ENCODE measurements at places on chromosomes 1 and 21.

- no peak overlapping the region for H3K27ac ChIP-seq
- no peaks in the 10 kb centered on the region for H3K36me3 ChIP-seq
- DNase-seq, result no peak
- H3K4me3 ChIP-seq, result no peak overlapping the region
These were observed 21.3 kb upstream of the PRDM15 start for GRCh38 chr21:41900401-41900800.

- no peak overlapping the region for H3K27ac ChIP-seq
- no peaks in the 10 kb centered on the region for H3K4me1 ChIP-seq
- no peak for DNase-seq
- no peaks in the 10 kb centered on the region for H3K27me3 ChIP-seq
- H3K4me3 ChIP-seq, result no peak overlapping the region
These were observed 105.1 kb downstream of the COLGALT2 start for GRCh38 chr1:183932412-183932811.

- H3K4me3 ChIP-seq, result no peak overlapping the region
- H3K27me3 ChIP-seq, result no peaks in the 10 kb centered on the region
- H3K4me1 ChIP-seq, result peaks cover 3% of the 10 kb centered on the region
- DNase-seq, result no peak
- H3K27ac ChIP-seq, result no peak overlapping the region
These were observed 41.7 kb downstream of the CASZ1 start for GRCh38 chr1:10754568-10755329.

GRCh38 chr1:23561076-23561812 is 1.9 kb upstream of the ID3 start:
- no peaks in the 10 kb centered on the region for H3K27me3 ChIP-seq
- H3K36me3 ChIP-seq, result peaks cover 6% of the 10 kb centered on the region
- peak overlapping the region; percentile 88 for H3K27ac ChIP-seq
- no peak for DNase-seq

DNA sequence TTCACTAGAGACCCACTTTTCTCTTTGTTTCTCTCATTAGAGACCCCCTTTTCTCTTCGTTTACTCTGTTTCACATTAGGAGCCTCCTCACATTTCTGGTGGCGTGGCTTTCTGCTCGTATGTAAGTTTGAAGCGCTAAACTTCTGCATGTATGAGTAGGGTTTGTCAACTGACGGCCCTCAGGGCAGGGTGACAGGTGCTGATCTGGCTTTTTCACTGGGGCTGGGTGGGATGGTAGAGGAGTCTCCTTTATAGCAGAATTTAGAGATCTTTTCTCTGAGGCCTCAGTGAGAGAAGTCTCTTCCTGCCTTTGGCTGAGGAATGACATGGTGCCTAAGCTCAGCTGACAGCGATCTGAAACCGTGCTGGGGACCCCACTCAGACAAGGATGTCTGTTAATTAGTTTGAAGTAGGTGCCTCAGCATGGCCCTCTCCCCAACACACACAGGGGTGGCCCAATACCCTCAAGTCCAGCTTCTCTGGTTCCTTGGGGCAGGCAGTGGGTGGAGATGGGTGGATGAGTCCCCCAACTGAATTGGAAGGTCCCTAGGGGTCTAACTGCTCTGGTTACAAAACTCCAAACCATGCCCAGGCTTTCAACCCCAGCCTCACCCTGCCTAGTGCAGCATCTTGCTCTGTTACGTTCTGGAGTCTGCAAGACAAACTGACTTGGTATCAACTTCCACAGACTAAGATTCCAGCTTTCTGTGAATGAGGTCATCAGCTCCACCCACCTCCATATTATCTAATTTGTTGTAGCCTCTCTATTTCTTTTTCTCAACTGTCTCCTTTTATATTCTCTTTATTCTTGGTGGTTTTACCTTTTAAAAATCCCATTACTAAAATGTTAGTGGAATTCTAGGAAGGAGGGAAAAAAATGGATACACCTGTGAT is 3.2 kb downstream of the SLC1A7 start:
- peaks cover 11% of the 10 kb centered on the region for H3K4me1 ChIP-seq
- no peak overlapping the region for H3K4me3 ChIP-seq
- H3K27ac ChIP-seq, result no peak overlapping the region
- H3K27me3 ChIP-seq, result no peaks in the 10 kb centered on the region
- no peaks in the 10 kb centered on the region for H3K36me3 ChIP-seq
- no peak for DNase-seq

GRCh38 chr1:87588495-87588894 is 259.8 kb downstream of the LMO4 start:
- no peak overlapping the region for H3K27ac ChIP-seq
- no peak for DNase-seq
- no peaks in the 10 kb centered on the region for H3K27me3 ChIP-seq

- DNase-seq, result no peak
- peak overlapping the region; percentile 59 for H3K4me3 ChIP-seq
These were observed 1.2 kb downstream of the AK5 start for GRCh38 chr1:77282866-77283539.

DNA sequence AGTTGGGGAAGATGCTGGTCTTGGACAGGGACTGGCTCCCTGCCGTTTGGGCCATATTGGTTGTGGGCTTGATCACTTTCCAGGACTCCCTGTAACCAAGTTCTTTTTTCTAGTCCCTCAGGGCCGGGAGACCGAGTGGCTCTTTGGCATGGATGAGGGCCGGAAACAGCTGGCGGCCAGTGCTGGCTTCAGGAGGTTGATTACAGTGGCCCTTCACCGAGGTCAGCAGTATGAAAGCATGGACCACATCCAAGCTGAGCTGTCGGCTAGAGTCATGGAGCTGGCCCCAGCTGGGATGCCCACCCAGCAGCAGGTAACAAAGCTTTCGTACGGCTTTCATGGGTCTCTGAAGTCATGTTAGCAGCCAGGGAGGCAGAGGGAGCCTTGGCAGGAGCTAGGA is 4.3 kb downstream of the METTL13 start:
- no peak for DNase-seq
- no peak overlapping the region for H3K27ac ChIP-seq
- no peak overlapping the region for H3K4me3 ChIP-seq
- H3K36me3 ChIP-seq, result peaks cover 24% of the 10 kb centered on the region
- no peaks in the 10 kb centered on the region for H3K27me3 ChIP-seq

DNA sequence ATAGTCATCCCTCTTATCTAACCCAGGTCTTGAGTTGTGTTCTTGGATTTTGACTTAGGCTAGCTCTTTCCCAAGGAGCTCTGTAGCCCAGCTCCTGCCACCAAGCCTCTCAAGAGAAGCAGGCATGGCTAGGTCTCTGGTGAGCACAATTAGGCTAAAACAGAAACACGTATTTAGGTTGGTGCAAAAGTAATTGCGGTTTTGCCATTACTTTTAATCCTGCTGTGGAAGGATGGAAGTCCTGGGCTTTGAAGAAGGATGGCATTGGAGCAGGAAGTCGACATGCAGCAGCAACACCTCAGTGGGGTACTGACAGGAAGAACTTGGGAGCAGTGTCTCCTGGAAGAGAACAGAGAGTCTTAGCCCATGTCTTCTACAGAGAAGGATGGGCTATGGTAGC is 80.0 kb upstream of the CCDC190 start:
- no peak overlapping the region for H3K4me3 ChIP-seq
- no peaks in the 10 kb centered on the region for H3K4me1 ChIP-seq
- no peaks in the 10 kb centered on the region for H3K36me3 ChIP-seq
- H3K27me3 ChIP-seq, result peaks cover 2% of the 10 kb centered on the region

- no peaks in the 10 kb centered on the region for H3K27me3 ChIP-seq
- H3K36me3 ChIP-seq, result no peaks in the 10 kb centered on the region
- peak overlapping the region; percentile 87 for H3K4me3 ChIP-seq
- H3K27ac ChIP-seq, result no peak overlapping the region
- DNase-seq, result no peak
- peaks cover 20% of the 10 kb centered on the region for H3K4me1 ChIP-seq
These were observed 918 bp downstream of the MIB2 start for GRCh38 chr1:1616045-1616790.

DNA sequence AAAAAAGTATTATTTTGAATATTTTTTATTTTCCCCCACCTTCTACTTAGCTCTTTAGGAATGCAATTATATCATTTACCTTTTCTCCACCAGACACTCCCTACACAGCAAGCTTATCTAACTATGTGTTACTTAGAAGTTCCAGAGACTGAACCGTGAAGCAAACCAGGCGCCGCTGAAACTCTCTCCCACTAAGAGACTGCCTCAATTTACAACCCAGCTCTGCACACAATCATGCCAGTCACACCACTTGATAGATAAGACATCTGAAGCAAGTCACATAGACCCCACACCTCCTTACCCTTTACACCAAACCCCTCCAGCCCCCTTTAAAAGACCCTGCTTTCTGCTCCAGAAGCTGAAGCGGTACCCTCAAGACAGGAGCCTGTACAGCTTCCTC is 245.5 kb downstream of the S1PR1 start:
- H3K27me3 ChIP-seq, result no peaks in the 10 kb centered on the region
- DNase-seq, result no peak
- H3K4me1 ChIP-seq, result no peaks in the 10 kb centered on the region
- no peaks in the 10 kb centered on the region for H3K36me3 ChIP-seq

DNA sequence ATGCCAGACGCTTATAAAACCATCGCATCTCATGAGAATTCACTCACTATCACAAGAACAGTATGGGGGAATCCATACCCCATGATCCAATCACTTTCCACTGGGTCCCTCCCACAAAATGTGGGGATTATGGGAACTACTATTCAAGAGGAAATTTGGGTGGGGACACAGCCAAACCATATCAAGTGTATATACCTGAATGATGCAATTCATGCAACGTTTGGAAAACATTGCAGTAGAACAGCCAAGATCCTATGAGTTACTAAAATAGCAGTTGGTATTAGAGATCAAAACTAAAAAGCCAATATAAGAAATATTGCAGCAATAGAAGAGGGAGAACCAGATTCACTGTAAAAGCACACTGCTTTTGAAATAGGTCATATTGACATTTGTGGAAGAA is 1543.9 kb upstream of the B3GALT2 start:
- H3K4me1 ChIP-seq, result no peaks in the 10 kb centered on the region
- H3K36me3 ChIP-seq, result no peaks in the 10 kb centered on the region
- no peak overlapping the region for H3K4me3 ChIP-seq
- H3K27ac ChIP-seq, result no peak overlapping the region
- no peaks in the 10 kb centered on the region for H3K27me3 ChIP-seq

- no peak for DNase-seq
- no peak overlapping the region for H3K27ac ChIP-seq
- no peak overlapping the region for H3K4me3 ChIP-seq
- no peaks in the 10 kb centered on the region for H3K4me1 ChIP-seq
- H3K27me3 ChIP-seq, result peaks cover 2% of the 10 kb centered on the region
- no peaks in the 10 kb centered on the region for H3K36me3 ChIP-seq
These were observed 114.6 kb upstream of the DUSP10 start for GRCh38 chr1:221856228-221857093.

- no peak overlapping the region for H3K27ac ChIP-seq
- peaks cover 4% of the 10 kb centered on the region for H3K27me3 ChIP-seq
- H3K36me3 ChIP-seq, result no peaks in the 10 kb centered on the region
- DNase-seq, result no peak
- H3K4me1 ChIP-seq, result no peaks in the 10 kb centered on the region
- no peak overlapping the region for H3K4me3 ChIP-seq
These were observed 6.2 kb downstream of the RASSF5 start for GRCh38 chr1:206513312-206514111.

Measured in Panc1 (cell line).